ENCODE measurements at places on chromosomes 16 and 17.
A peak's percentile ranks its signal among the peaks of the same experiment; 100 is the strongest.

DNA sequence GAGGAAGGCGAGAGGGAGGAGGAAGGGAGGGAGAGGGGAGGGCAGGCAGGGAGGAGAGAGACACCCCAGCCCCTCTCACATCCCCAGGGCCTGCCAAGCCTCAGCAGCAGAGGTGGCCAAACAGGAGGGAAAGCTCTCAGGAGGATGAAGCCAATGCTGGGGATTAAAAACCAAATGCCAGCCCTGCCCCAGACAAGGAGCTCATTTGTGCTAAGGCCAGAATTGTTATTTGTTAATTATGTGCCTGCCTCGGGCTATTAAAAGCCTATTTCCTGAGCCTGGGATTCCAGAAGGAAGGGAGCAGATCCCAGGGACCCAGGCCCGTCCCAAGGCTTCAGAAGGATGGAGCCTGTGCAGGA is 27.9 kb upstream of the GINS2 start:
- DNase-seq, result no peak

GRCh38 chr17:75269844-75270217 is 1.2 kb downstream of the MIF4GD start:
- DNase-seq, result no peak

- no peak for DNase-seq
Observed at GRCh38 chr17:10354651-10355050, 18.2 kb downstream of the MYH13 start.

DNA sequence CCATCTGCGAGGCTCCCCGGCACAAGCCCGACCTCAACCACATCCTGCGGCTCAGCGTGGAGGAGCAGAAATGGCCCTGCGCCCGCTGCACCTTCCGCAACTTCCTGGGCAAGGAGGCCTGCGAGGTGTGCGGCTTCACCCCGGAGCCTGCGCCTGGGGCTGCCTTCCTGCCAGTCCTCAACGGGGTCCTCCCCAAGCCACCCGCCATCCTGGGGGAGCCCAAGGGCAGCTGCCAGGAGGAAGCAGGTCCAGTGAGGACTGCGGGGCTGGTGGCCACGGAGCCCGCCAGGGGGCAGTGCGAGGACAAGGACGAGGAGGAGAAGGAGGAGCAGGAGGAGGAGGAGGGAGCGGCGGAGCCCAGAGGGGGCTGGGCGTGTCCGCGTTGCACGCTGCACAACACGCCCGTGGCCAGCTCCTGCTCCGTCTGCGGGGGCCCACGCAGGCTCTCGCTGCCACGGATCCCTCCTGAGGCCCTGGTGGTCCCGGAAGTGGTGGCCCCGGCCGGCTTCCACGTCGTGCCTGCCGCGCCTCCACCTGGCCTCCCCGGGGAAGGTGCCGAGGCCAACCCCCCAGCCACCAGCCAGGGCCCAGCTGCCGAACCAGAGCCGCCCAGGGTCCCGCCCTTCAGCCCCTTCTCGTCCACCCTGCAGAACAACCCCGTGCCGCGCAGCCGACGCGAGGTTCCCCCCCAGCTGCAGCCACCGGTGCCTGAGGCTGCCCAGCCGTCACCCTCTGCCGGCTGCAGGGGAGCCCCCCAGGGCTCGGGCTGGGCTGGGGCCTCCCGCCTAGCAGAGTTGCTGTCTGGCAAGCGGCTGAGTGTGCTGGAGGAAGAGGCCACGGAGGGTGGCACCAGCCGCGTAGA is 13.1 kb upstream of the PRR35 start:
- peak; percentile 77 for DNase-seq

- DNase-seq, result no peak
Observed at GRCh38 chr16:4837733-4838501, 9.2 kb downstream of the GLYR1 start.

DNA sequence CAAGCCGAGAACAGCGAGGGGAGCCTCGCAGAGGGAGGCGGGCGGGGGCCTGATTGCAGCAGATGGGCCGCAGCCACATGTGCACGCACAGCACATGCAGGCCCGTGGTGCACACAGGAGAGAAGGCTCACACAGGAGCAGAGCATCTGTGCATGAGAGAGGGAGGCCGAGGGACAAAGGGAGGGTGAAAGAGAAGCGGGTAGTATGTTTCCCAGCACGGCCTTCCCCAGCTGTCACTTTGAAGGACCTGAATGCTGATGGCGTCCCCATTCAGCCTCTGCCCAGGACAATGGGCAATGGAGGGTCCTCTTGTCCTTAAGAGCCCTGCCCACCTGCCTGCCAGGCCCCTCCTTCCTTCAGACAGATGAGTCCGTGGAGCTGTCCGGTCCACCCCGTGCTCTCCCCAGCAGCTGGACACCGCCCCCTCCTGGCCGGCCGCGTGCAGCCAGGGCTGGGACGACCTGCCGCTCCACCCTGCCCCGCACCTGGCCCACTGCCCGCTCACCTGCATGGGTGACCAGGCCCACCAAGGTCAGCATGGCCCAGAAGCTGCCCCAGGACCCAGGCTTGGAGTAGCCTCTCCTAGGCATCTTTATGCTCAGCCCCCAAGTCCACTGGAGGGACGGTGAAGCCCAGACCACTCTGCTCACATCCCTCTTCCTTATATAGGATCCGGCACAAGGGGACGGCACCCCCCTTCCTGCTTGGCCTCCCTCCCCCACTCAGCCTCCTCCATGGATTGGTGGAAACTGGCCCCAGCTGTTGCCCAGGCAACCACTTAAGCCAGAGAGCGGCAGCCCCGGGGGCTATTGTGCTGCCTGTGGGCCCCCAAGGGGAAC is at the start of gene BTBD17:
Gene BTBD17, minus strand, starts transcription at position 639 of the 839 bp plus-strand sequence. Its CDS starts 49 bp downstream, at position 590.
- peak; percentile 60 for DNase-seq

GRCh38 chr16:13429416-13429815 is 490.5 kb upstream of the ERCC4 start:
- no peak for DNase-seq
